Germinal center (tissue), 1 donor: ENCODE measurements at places on chromosomes 5 and 9.

DNA sequence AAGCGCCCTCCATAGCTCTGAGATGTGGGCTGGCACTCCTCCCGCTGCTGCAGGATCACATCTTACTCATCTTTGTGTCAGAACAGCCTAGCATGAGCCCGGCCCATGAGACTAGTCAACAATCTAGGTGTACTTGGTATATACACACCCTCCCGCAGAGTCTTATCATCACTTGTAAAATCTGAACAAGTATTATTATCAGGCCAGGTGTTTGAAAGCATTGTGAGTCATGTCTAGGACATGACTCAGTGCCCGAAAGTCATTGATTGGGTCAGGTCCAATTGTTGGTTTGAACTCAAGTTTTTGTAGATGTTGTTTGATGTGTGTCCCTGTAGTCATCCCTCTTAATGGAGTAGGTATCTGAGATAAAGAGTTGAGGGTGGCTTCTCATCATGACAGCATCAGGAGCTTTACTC is 108.7 kb downstream of the CFAP90 start:
- no peak for DNase-seq

GRCh38 chr5:175658299-175659145 is 651 bp downstream of the HRH2 start:
- no peak for DNase-seq

DNA sequence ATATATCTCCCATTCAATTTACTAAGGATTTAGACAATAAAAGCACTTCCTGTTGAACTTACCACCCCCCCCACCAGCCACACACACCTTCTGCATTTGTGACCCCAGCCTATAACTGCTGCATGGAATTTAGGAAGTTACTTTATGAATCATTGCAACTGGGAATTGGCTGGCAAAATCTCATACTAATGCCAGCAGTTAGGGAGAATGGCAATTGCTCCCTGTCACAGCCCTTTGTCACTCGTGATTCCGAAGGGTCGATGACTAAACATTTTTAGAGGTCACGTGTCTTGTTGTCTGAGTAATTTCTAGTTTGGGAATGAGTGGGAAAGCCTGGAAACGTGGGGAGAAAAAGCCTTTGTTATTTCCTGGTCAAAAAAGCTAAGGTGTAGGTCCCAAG is 46.6 kb upstream of the PCA3 start:
- no peak for DNase-seq

- DNase-seq: no peak
Measured at GRCh38 chr5:116876240-116876840, 301.7 kb upstream of the SEMA6A start.

GRCh38 chr5:95701074-95701473 is 18.3 kb upstream of the SPATA9 start:
- no peak for DNase-seq

- DNase-seq: peak; percentile 66
Measured at GRCh38 chr5:136028782-136029742, at the start of gene TGFBI. TGFBI (plus strand) TSS chr5:136028988; CDS start chr5:136029056, 68 bp downstream.

- no peak for DNase-seq
Measured at GRCh38 chr9:108273988-108274387, 581.8 kb downstream of the ACTL7B start.

DNA sequence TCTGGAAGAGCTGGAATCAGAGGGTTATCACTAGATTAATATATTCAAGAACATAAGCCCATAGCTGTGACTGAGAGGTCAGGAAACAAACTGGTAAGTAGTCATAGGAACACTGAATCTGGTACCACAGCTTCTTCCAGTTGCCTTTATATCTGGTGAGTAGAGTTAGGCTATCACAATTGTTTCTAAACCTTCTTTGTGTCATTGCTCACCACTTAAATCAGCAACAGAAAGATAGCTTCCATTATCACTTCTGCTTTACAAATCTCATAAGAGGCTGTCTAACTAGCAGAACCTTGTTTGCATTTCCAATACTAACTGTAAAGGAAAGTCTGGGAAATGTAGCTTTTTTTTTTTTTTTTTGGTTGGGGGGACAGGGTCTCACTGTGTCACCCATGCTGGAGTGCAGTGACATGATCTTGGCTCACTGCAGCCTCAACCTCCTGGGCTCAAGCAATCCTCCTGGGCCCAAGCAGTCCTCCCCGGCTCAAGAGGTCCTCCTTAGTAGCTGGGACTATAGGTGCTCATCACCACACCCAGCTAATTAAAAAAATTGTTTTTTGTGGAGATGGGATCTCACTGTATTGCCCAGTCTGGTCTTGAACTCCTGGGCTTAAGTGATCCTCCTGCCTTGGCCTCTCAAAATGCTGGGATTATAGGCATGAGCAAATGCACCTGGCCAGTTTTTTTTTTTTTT is 22.0 kb downstream of the CDC42SE2 start:
- DNase-seq: no peak

- DNase-seq: no peak
Measured at GRCh38 chr5:40909723-40910122, 426 bp downstream of the C7 start.

DNA sequence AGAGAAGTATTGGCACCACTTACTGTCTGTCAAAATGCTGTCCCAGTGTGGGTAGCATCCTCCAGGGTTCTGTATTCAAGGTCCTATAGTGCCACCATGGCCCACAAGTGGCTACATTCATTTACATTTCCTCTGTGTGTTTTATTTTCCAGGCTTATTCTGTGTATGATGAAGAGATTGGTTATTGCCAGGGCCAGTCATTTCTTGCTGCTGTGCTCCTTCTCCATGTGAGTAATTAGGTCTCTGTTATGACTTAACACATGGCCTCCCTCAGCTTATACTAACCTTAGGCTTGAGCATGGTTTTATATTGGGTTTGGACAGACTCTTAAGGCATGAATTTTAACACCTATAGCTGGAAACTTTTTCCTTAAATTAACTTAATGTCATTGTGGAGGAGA is 36.7 kb downstream of the GPR21 start:
- no peak for DNase-seq

- DNase-seq: no peak
Measured at GRCh38 chr5:2442496-2443354, 308.8 kb downstream of the IRX2 start.

- no peak for DNase-seq
Measured at GRCh38 chr5:41650131-41650530, 139.7 kb upstream of the PLCXD3 start.

DNA sequence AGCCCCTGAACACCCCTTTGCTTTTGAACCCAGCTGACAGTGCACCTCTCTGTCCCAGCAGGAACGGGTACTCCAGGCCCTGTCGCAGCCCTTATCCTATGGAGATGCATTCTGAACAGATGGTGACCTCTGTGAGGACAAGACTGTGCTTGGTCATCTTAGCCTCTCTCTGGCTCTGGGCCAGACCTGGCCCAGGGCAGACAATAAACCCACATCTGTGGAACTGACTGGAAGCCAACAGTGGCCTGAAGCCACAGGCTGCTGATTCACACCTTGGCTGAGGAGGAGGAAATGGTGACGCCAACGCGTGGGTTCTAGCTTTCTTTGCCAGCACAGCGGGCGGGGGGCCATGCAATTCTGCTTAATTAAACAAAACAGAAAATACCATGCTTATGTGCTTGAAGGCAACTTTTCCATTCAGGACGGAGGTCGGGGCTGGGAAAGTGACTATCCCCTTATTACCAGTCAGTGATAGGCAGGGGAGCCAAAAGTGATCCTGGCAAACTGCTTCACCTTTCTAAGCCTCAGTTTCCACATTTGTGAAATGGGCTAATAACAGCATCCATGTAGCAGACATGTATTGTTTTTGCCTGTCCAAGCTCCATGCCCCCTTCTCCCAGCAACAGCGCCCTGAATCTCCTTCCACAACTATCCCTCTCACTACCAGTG is 10.8 kb downstream of the SH3PXD2B start:
- DNase-seq: no peak

- DNase-seq: no peak
Measured at GRCh38 chr5:151925340-151925739, 689 bp upstream of the GLRA1 start.

GRCh38 chr5:111675201-111675934 is 81.6 kb downstream of the NREP start:
- no peak for DNase-seq

- no peak for DNase-seq
Measured at GRCh38 chr5:99122976-99123375, 194.2 kb upstream of the CHD1 start.

DNA sequence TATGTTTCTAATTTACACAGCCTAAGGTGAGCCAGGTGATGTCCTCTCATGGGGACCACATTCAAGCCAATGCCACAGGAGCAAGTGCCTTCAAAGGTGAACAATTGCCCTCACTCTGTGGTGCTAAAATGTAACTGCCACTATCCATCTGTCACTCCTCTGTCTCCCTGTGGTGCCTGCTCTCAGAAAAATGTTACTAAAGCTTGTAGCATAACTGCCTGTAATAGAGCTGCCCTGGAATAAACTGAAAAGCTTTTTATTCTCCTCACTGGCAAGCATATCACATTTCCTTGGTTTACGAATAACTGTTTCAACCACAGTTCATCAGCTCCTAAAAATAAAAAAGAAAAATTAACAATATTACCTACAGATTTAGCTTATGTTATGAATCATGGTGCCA is 142.4 kb downstream of the ST8SIA4 start:
- no peak for DNase-seq

DNA sequence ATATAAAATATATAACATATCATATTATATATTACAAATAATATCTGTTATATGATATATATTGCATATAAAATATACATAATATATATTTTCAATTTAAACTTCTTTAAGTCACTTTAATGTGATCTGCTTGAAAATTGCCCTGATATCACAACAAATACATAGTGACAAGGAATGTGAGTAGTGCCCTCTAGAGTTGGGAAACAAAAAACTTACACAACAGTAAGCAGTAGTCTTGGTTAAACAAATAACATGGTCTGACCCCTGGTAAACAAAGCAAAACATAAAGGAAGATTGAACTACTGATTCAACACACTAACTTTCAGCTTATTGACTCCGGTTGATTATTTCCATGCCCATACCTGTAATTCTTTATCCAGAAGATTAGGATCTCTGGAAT is 188.3 kb upstream of the NMUR2 start:
- DNase-seq: no peak

- DNase-seq: no peak
Measured at GRCh38 chr9:112680731-112681402, 37.0 kb downstream of the INIP start.

DNA sequence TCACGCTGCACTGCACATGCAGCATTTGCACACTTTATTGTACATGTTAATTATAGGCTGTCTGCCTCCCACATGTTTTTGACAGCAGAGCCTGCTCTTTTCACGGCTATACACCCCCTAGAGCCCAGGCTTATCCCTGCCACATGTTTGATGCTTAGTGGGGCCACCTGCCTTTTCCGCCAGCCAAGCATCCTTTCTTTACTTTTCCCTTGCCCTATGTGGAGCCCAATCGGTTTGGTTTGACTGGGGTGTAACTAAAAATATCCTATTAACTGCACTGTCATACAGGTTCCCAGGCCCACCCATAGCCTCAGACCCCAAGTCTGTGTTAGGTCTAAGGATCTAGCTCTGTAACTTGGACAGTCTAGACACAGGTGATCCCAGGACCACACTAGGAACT is 18.9 kb upstream of the S1PR3 start:
- DNase-seq: no peak

GRCh38 chr5:167631191-167631590 is 660.3 kb upstream of the WWC1 start:
- no peak for DNase-seq

- DNase-seq: no peak
Measured at GRCh38 chr9:127535834-127536233, 76.2 kb upstream of the STXBP1 start.

DNA sequence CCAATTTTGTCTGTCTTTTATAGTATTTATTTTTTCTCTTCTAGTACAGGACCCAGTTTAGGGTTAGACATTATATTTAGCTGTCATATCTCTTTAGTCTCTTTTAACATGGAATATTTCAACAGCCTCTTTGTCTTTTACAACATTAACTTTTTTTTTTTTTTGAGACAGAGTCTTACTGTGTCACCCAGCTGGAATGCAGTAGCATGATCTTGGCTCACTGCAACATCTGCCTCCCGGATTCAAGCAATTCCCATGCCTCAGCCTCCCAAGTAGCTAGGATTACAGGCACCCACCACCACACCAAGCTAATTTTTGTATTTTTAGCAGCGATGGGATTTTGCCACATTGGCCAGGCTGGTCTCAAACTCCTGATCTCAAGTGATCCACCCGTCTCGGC is 90.1 kb downstream of the ADAMTS6 start:
- no peak for DNase-seq

DNA sequence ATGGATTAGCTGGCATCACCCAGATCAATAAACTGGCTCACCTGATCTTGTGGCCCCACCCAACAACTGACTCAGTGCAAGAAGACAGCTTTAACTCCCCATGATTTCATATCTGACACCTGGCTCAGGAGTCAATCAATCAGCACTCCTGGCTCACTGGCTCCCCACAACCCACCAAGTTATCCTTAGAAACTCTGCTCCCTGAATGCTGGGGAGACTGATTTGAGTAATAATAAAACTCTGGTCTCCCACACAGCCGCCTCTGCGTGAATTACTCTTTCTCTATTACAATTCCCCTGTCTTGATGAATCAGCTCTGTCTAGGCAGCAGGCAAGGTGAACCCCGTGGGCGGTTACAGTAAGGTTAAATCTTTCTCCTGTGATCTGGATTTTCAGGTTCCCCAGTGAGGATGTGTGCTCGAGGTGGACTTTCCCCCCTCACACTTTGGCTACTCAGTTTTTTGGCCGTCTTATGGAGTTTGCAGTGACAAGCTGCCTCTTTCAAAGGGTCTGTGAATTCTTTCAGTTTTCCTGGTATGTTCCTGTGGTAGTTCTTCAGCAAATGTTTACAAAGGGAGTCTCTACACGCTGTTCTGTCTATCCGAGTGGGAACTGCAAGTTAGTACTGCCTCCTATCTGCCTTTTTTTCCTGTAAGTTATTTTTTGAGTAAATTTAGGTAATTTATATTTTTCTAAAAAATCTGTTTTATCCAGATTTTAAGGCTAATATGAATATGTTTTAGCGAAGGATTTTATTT is 500.2 kb upstream of the NUDT12 start:
- DNase-seq: no peak

- no peak for DNase-seq
Measured at GRCh38 chr5:178247481-178248456, 15.2 kb upstream of the PHYKPL start.

DNA sequence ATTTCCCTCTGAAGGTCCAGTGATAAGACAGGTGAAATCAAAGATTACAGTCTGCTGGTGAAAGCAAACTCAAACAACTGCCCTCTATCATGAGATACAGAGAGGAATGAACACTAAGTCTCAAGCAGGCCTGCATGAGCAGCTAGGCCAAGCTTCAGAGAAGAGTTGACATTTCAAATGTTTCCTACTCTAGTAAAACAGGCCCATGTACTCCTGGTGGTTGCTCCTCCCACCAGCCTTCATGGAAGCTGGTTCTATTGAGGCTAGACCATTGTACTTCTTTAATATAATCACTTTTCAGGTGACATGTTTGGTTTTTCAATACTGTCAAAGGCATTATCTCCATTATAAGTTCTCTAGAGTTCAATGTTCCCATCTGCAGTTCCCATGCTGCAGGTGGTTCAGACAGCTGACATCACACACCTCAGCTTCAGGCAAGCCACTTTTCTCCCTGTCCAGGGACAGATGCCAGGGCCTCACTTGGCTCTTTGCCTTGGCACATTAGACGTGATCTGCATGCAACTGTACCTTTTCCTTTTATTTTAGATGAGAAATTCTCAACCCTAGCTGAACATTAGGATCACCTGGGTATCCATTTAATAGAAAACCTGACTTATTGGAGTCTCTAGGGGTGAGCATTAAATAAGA is 89.8 kb downstream of the PIK3R1 start:
- no peak for DNase-seq
